ENCODE measurements at places on chromosomes 1 and 21.
A peak's percentile ranks its signal among the peaks of the same experiment; 100 is the strongest.

GRCh38 chr1:230068621-230068873, 1.5 kb downstream of the GALNT2 start:
- H3K4me3 ChIP-seq: peak overlapping the region; percentile 66
- no peak for DNase-seq
- H3K36me3 ChIP-seq: no peaks in the 10 kb centered on the region
- H3K4me1 ChIP-seq: peaks cover 9% of the 10 kb centered on the region
- no peaks in the 10 kb centered on the region for H3K27me3 ChIP-seq

- no peaks in the 10 kb centered on the region for H3K27me3 ChIP-seq
- H3K4me1 ChIP-seq: no peaks in the 10 kb centered on the region
- no peak for DNase-seq
- H3K27ac ChIP-seq: no peak overlapping the region
- H3K4me3 ChIP-seq: no peak overlapping the region
Observed at GRCh38 chr21:32578107-32578691, 7.1 kb downstream of the TCP10L start.

DNA sequence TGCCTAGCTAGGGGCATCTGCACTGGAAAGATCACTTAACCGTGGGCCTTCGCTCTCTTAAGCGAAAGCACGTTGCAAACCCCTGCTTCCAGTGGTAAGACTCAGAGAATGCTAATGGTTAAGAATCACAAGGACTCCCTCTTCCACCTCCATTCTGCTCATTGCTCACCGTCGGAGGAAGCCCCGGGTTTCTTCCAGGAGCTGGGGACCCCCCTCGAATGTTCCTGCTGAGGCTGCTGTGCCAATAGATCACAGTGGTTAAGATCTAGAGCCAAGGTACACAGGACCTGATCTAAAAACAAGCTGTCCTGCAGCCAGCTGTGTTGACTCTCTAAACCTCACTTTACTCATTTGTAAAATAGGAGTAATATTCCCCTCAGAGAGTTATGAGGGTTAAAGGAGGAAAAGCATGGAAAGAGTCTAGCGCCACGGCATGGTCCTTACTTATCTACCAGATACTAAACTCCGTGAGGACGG, 765 bp downstream of the VAMP3 start:
- H3K27ac ChIP-seq: peak overlapping the region; percentile 68
- DNase-seq: no peak
- H3K4me1 ChIP-seq: no peaks in the 10 kb centered on the region
- H3K4me3 ChIP-seq: peak overlapping the region; percentile 97
- H3K27me3 ChIP-seq: no peaks in the 10 kb centered on the region
- H3K36me3 ChIP-seq: peaks cover 37% of the 10 kb centered on the region

DNA sequence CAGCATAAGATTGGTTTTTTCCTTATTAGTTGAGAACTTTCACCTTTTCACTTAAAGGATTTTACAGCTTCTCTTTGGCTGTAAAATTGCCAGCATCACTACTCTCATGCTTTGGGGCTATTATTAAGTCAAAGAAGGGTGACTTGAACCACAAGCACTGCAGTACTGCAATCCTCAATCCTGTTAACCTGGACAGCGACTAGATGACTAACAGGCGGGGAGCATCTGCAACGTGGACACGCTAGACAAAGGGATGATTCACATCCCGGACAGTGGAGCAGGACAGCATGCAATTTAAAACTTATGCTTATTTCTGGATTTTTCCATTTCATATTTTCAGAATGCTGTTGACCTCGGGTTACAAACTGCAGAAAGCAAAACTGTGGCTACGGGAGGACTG, 8.1 kb downstream of the ARV1 start:
- H3K36me3 ChIP-seq: peaks cover 35% of the 10 kb centered on the region
- no peaks in the 10 kb centered on the region for H3K27me3 ChIP-seq
- no peak for DNase-seq
- peak overlapping the region; percentile 14 for H3K27ac ChIP-seq
- H3K4me1 ChIP-seq: peaks cover 10% of the 10 kb centered on the region

All from RWPE2 (cell line).